Glutamatergic neuron (in vitro differentiated cells): ENCODE measurements at places on chromosomes 12 and 14. TPM values are rescaled to one million over a fixed set of nuclear protein-coding genes. Genes with fewer than 3 reads are reported as not detected.

The OSBPL8 gene
- 162 TPM for total RNA-seq

The PRB2 gene
- not detected for total RNA-seq

The R3HDM2 gene
- 106 TPM for total RNA-seq

The CD69 gene
- total RNA-seq = not detected

The BBS10 gene
- 10.9 TPM for total RNA-seq

The ASB2 gene
- total RNA-seq = 16.6 TPM

The NPAS3 gene
- 2.4 TPM for total RNA-seq

The COCH gene
- total RNA-seq = 29.0 TPM

The NRXN3 gene
- total RNA-seq = 1.2 TPM

The CD163 gene
- total RNA-seq = 20.6 TPM

The P2RX2 gene
- total RNA-seq = 4.1 TPM

The OR4E1 gene
- not detected for total RNA-seq

The HSPB8 gene
- total RNA-seq = 0.32 TPM

The KRT3 gene
- total RNA-seq = not detected

The KRT72 gene
- total RNA-seq = not detected

The IL26 gene
- total RNA-seq = not detected

The ARMH4 gene
- total RNA-seq = 57.1 TPM

The SOAT2 gene
- not detected for total RNA-seq

The SAMD15 gene
- total RNA-seq = 0.47 TPM

The FAM90A1 gene
- total RNA-seq = 0.54 TPM

The FLRT2 gene
- total RNA-seq = 69.6 TPM

The MANSC4 gene
- not detected for total RNA-seq

The AMDHD1 gene
- not detected for total RNA-seq

The SMCO2 gene
- total RNA-seq = not detected
